ENCODE measurements at places on chromosomes 1 and 21.

DNA sequence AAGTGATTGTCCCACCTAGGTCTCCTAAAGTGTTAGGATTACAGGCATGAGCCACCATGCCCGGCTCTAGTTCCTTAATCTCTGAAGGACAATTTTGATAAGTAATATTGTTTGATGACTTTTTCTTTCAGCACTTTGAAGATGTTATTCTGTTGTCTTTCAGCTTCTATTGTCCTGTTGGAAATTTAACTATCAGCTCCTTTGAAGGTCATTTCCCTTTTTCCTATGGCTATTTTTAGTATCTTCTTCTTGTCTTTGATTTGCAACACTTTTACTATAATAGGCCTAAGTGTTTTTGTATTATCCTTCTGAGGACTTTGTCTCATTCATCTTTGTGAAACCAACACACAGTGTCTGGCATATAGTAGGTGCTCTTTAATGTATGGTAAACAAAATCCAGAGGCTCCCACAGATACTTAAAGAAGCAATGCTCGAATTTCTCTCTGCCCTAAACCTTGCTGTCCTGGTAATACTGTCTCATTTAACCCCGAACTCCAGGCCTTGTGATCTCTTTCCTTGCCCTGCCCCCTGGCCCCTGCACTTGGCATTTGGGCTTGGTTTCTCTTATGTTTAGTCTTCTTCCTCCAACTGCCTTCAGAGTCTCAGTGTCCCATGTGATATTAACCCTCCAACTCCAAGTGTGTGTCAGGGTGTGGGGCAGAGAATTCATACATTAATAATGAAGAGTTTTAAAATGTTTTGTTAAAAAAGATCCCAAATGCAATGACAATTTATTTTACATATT is 19.0 kb upstream of the AGO1 start:
- no peak for DNase-seq

DNA sequence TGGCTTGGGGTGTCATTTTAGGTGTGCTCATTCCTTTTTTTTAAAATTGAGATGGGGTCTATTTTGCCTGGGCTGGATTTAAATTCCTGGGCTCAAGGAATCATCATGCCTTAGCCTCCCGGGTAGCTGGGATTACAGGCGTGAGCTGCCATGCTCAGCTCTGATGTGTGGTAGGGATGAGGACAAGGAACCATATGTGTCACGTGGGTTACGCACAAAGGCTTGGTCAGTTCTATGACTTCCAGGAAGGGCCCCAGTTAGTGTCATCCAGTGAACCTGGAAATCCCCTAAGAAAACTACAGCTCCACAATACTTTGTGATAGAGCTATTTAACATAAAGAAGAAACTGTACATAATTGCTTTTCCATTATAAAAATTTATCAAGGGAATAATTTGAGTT is 6.7 kb upstream of the METTL25B start:
- no peak for DNase-seq

DNA sequence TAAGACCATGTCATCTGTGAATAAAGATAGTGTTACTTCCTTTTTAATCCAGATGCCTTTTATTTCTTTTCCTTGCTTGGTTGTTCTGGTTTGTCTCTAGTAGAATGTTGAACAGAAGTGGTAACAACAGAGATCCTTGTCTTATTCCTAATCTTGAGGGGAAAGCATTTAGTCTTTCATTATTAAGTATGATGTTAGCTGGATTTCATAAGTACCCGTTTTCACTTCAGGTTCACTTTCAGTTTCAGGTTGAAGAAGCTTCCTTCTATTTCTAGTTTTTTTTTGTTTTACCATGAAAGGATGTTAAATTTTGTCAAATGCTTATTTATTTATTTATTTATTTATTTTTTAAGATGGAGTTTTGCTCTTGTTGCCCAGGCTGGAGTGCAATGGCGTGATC is 22.3 kb upstream of the AGPAT3 start:
- DNase-seq: no peak

GRCh38 chr1:17713993-17714392 is 41.1 kb upstream of the ACTL8 start:
- DNase-seq: no peak

DNA sequence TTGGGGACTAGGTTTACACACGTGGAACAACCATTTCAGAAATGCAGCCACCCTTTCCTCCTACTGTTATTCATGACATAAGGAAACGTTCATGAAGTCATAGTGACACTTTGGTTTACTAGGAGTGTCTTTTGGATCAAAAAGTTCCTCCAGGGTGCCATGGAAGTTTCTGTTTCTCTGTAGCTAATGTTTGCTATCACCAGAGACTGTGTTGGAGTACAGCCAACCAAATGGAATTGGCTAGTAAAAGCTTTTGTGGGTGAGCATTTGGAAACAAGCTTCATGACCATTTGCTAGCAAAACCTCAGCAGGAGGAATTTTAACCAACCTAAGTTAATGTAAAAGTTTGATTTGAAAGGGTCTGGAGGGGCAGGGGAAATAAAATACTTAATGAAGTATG is 43.9 kb upstream of the ADGRL2 start:
- no peak for DNase-seq
